ENCODE measurements at places on chromosomes 3 and 15. TPM values are rescaled to one million over a fixed set of nuclear protein-coding genes. Genes with fewer than 3 reads are reported as not detected.

The AGTR1 gene
- 0.14 TPM for total RNA-seq

GRCh38 chr3:108473711-108474110 is 36.7 kb downstream of the MYH15 start:
- DNase-seq = no peak

GRCh38 chr3:172046268-172046915 is 7.0 kb downstream of the FNDC3B start:
- no peak for DNase-seq

GRCh38 chr3:12818273-12818672 is 21.8 kb downstream of the CAND2 start:
- DNase-seq = no peak

DNA sequence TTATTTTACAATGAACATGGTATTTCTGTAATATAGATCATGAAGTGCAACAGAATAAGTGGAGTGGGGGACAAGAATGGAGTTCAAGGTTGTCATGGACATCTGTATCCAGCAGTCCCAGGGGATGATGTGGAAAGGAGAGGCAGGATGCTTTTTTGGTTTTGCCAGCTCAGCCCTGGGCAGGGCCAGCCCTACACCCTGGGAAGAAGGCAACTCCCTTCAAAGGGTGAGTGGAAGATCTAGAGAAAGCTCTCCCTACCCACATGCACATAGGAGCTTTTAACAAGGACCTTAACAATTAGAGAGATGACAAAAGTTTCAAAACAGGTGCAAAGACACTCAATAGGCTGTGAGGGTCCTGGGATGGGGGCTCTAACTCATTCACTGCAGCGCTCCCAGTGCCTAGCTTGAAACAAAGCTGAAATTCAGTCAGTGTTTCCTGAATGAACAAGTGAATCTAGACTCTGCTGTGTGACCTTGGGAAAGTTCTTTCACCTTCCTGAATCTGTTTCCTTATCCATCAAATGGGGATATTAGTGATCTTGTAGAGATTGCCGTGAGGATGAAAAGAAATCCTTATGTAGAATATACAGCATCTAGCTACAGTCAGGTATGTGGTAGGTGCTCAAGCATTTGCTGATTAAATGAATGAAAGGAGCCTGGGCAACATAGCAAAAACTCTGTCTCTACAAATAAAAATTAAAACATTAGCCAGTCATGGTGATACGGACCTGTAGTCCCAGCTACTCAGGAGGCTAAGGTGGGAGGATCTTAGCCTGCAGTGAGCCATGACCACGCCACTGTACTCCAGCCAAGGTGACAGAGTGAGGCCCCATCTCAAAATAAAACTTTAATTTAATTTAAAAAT is 14.3 kb downstream of the BHLHE40 start:
- DNase-seq = no peak

DNA sequence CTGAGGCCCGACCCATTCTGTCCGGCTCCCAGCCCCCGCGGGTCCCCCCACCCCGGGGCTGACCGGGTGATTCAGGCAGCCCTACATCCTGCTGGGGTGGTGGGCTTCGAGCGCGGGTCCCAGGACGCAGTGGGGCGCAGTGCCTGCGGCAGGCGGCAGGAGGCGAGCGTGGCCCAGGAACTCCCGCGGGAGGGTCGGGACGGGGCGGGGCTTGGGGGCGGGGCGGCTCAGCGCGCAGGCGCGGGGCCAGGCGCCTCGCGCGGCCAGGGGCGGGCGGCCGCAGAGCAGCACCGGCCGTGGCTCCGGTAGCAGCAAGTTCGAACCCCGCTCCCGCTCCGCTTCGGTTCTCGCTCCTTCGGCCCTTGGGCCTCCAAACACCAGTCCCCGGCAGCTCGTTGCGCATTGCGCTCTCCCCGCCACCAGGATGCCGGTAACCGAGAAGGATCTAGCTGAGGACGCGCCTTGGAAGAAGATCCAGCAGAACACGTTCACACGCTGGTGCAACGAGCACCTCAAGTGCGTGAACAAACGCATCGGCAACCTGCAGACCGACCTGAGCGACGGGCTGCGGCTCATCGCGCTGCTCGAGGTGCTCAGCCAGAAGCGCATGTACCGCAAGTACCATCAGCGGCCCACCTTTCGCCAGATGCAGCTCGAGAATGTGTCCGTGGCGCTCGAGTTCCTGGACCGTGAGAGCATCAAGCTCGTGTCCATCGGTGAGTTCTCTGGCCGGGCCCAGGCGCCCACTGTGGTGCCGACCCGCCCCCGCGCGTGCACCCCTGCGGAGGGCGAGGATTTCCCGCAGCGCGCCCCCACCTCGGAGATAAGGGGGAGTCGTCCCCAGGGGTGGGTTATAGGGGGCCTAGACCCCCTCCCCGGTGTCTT is at the start of gene FLNB:
Gene FLNB, plus strand, starts transcription at position 282 of the 885 bp plus-strand sequence. Its CDS starts 143 bp downstream, at position 425.
- no peak for DNase-seq

Data from epithelial cell of proximal tubule (primary cell).